ENCODE measurements at places on chromosomes 6 and 20. TPM values are rescaled to one million over a fixed set of nuclear protein-coding genes. Genes with fewer than 3 reads are reported as not detected.

DNA sequence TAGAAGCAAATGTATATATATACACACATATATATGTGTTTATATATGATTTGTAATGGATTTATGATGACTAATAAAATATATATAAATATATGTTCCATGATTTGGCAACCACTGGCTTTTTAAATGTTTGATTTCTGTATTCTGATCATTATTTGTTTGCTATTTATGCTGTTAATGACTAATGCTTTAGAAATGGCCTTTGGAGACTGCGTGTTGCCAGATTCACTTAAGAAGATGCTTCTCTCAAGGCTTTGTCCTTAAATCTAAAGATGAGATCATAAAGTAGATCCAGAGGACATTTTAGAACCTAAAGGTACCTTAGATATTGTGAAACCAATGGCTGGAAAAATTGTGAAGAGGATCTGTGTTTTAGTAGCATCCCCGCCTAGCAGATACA is 116.0 kb upstream of the SUPT3H start:
- no peak for DNase-seq

SAPCD1 gene
- 25.3 TPM for total RNA-seq

EPPIN gene
- total RNA-seq, result not detected

DNA sequence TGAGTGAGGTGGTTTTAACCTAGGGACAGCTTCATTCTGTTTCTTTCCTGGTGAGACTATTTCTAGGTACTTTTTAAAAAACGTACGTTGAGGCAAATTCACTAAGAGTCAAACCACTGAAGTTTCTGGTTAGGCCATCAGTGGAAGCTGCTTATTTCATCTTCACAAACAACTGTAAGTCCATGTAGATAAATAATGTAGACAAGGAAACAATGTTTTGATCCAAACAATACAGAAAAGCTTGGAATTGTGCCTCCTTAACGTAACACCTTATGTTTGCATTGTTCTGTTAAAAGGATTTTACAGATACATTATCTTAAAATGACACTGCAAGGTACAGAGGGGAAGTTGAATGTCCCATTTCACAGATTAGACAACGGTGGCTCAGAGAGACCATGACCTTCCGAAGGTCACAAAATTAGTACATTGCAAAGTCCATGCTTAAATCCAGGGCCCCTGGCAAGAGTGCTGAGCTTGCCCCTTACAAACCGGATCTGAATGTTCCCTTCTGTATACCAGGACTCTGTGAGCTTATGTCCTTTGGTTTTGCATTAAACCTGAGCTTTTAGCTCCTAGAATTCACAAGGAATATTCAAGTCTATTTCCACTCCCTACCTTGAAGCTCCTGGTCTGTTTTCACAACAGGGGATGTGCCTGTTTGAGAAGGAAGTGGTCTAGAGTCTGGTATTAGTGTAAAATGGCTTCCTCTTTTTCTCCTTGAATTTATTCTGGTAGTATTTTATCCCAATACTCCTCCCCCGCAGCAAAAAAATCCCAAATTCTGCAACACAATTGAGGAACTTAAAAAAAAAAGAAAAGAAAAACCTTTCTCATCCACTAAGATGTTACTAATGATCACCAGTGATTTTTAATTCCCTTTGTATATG is 28.9 kb upstream of the ZNF217 start:
- DNase-seq, result no peak

GRCh38 chr20:59987135-59987534 is 28.9 kb downstream of the CDH26 start:
- DNase-seq, result no peak

GRCh38 chr20:48661575-48662455 is 166.0 kb downstream of the PREX1 start:
- no peak for DNase-seq

KHDC1L gene
- not detected for total RNA-seq

DNA sequence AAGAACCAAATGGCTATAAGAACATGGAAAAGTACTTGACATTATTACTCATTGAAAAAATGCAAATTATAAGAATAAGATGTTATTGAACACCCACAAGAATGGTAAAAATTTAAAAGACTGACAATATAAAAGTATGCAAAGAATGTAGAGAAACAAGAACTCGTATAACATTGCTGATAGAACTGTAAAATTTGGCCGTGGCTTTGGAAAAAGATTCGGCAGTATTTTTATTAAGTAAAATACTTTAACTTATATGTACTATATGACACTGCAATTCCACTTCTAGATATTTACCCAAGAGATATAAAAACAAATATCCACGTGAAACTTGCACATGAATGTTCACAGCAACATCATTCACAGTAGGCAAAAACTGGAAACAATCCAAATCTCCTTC is 239.2 kb downstream of the TPBG start:
- no peak for DNase-seq

DNA sequence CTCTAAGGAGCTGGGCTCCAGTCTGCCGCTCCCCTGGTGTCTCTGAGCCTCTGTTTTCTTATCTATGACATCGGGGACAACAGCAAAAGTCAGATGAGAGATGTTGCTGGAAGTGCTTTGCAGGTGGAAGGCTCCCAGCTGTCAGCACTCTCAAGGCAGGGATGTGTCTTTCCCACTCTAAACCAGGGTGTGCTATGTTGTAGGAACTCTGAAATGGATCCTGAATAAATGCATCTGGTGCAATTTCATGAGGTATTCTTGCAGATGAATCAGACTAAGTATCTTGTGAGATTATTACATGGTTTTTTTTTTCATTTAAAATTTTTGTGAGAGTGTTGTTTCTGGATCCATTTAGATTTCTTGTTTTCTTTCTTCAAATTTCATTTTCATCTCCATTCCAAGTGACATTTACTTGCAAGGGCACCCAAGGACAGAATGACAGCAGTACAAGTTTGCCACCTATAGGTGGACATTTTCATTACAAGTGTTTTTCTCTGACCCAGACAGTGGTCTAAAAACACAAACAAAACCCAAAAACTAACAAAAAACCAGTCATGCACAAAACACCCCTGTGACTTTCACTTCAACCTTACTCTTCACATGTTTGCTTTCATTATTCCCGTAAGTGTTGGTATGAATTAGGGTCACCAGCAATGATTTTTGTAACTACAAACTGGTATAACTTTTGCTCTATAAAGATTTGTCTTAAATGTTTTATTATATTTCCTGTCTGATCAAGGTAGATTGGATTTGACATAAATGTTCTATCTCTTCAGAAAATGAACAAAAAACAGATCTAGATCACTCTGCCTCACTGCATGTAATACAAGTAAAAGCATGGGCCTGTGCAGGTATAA is 14.7 kb upstream of the SIM1 start:
- no peak for DNase-seq

Measured in lower leg skin (tissue), 4 donors.